NCI-H1048 (cell line): ENCODE measurements at places on chromosomes 12 and 14.

DNA sequence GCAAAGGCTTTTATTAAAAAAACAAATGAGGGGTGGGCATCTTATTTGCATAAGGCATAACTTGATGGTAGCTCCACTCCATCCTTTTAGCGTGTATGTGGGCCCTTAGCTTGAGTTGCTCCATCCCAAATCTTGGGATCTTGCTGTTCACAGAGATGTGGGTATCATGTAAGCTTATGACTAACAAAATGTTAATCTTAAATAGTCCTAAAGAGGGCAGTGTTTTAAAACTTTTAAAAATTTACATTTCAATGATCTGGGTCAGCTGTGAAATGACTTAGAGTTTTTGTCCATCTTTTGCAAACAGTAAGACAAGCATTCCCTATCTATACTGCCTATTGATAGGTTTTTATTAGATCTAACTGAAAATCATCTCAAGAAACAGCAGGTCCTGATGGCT, 86.0 kb downstream of the SLCO1A2 start:
- no peak for DNase-seq

- DNase-seq = no peak
Observed at GRCh38 chr14:68637106-68638021, 155.5 kb downstream of the ZFP36L1 start.

GRCh38 chr12:124876171-124876570, 12.5 kb upstream of the SCARB1 start:
- no peak for DNase-seq

DNA sequence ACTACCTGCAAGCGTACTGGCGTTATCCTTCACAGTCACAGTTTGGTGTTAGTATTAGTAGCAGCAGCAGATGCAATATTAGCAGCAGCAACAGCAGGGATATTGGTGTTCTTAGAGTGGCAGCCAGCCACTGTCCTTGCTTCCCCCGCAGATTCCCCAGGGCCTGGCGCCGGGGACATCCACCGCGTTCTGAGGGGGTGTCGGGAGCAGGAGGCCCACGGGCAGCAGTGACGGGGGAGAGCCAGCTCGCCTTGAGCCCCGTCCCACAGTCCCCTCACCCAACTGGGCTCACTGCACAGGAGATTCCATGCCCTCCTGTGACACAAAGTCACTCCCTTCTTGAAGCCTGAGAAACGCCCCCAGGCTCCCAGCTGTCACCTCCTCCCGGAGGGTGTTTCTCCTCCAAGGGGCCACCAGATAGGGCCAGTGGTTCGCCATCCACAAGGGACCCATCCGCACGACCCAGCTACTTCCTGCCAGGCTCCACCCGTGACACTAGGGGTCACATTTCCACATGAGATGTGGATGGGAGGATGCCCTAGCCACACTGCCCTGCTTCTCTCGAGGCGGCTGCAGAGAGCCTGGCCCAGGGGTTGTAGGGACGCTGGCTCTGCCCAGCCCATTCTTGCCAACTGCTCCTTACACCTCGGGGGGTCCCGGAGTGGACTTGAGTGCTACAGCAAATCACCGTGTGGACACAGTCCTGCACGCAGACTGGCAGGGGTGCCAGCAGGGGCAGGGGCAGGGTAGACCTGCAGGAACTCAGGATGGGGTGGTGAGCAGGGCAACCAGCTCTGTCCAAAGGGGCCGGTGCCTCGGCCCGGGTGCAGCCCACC, 123.1 kb downstream of the PIWIL1 start:
- DNase-seq = no peak

DNA sequence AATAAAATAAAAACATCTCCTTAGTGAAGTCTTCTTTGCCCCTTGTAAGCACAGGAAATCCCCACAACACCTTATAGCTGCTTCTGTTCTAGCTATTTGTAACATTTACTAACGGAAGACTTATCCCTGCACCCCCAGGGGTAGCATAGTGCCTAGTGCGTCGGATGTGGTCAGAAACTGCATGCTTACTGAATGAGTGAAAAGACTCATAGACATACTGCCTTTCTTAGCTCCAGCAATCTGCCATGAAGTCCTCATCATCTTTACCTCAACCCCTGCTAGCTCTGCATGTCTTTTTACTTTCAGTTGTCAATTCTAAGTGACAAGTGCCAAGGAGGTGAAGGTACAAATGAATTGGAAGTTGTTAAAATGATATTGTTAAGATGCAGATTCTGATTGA, 12.9 kb downstream of the RIOX1 start:
- no peak for DNase-seq

DNA sequence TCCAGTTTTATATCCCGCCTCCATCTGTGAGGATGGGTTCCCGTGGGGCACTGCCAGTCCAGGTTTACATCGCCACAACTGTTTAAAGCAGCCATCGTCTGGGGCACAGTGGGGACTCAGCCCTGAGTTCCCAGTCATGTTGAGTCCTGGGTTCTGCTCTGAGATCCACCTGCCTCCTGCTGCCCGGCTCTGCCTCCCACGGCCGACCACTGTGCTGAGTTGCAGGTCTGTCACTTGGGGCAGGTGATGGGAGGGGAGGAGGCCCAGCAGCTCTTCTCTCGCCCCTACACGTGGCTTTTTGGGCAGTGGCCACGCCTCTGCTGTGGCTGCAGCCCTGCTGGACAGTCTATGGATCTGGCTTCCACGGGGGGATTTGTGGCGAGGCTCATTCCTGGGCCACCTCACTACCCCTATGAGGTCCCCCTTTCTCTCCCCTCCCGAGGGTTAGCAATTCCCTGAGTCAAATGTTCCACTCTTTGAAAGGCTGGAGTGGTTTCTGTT, 143.0 kb downstream of the ADGRD1 start:
- no peak for DNase-seq

DNA sequence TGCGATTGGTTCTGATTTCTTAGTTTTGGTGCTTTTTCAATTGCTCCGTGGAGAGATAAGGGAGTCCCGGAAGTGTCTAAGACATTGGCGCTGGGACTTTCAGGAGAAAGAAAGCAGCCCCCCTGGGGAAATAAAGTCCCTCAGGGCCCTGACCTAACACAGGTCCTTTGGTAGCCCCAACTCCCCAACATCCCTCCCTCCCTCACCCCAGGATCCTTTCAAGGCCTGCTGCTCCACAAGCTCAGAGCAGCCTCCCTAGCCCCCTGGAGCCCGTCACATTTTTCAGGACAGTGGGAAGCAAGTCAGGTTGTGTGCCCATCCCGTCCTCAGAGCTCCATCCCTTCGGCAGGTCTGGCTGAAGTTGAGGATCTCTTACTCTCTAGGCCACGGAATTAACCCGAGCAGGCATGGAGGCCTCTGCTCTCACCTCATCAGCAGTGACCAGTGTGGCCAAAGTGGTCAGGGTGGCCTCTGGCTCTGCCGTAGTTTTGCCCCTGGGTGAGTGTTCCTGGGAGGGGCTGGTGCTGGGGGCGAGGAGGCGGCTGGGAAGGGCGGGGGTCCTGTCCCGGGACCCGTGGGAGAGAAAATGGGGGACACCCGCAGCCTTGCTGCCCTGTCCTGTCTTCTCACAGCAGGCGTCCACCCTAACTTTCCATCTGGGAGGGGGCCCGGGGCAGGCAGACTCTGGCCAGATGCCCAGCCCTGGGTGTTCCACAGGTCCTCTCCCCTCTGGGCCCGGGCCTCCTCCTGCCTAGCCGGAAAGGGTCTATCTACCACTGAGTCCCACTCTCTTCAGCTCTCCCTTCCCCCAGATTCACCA, 950 bp downstream of the IFI27 start:
- DNase-seq = no peak

GRCh38 chr12:49413796-49414195, 46.5 kb downstream of the SPATS2 start:
- no peak for DNase-seq

DNA sequence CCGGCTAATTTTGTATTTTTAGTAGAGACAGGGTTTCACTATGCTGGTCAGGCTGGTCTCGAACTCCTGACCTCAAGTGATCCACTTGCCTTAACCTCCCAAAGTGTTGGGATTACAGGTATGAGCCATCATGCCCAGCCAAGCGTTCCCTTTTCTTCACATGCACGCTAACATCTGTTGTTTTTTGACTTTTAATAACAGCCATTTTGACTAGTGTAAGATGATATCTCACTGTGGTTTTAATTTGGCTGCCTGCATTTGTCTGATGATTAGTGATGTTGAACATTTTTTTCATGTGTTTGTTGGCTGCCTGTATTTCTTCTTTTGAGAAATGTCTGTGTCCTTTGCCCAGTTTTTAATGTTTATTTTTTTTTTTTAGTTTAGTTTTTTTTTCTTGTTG, 10.2 kb upstream of the YARS2 start:
- DNase-seq = no peak

- DNase-seq = no peak
Observed at GRCh38 chr14:61288228-61288627, 7.1 kb upstream of the TMEM30B start.

GRCh38 chr14:95208598-95208997, 51.3 kb upstream of the DICER1 start:
- DNase-seq = no peak

GRCh38 chr12:66537876-66538275, 141.0 kb downstream of the GRIP1 start:
- DNase-seq = no peak

DNA sequence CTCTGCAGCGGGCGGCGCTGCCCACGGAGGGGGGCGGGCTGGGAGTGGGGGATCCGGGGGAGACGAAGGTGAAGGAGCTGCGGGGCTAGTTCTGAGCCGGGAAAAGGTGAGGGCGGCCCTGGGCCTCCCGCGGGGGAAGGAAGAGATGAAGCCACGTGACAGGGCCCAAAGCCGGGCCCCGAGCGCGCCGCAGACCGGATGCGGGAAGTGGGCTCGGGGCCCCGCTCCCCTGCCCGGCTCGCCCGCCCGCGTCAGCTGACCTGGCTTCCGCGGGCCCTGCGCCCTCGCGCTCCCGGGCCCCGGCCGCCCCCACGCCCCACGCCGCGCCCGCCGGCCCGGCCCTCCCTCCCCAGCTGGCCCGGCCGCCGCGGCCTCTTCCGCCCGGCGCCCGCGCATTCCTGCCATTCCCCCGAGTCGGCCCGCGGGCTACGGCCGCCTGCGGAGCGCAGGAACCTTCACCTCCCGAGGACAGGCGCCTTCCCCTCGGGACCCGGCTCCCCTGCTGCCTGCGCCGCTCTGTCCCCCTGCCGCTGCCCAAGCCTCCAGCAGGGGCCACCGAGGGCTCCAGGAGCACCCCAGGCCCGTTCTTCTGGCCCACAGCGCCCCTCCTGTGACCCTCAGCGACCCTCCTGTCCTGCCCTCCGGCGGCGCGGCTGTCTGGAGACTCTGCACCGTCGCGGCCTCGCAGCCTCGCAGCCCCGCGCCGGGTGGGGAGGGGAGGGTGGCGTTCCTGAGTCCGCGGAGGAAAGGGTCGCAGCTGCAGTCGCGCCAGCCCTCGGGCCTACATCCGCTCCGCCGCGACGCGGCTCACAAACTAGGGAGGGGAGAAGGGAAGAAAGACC, 20.4 kb downstream of the NINJ2 start:
- DNase-seq = no peak

GRCh38 chr12:92076101-92076500, 69.5 kb downstream of the BTG1 start:
- no peak for DNase-seq

DNA sequence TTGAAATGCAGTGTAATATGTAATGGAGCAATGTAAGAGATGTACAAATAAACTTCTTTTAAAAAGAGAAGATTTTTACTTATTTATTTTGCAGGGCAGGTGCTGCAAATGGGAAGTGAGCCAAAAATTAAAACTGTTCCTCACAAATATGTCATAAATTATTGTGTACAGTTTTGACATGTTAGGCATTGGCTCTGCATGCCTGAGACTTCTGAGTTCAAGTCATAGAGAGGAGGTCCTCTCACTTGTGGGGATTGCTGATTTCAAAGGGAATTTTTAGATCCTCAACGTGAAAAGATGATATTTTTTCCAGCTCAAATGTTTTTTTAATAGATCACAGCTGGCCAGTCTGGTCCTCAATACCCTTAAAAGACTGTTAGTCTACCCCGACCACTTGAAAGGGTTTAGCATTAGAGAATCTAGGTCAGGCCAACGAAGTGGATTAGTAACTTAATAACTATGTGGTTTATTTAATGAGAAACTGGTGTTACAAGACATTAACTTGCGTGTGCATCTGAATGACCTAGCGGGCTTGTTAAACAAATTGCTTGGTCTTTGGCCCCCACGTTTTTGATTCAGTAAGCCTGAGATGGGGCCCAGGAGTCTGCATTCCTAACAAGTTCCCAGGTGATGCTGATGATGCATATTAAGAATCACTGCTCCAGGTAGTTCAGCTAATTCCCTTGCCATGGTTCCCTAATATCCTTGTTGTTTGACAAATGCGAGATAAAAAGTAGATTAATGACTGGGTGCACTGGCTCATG, 30.9 kb upstream of the WDR89 start:
- no peak for DNase-seq

- DNase-seq = no peak
Observed at GRCh38 chr14:93015064-93015463, 92.1 kb downstream of the CHGA start.

GRCh38 chr14:88488081-88488480, 66.7 kb downstream of the PTPN21 start:
- DNase-seq = no peak

GRCh38 chr12:40313928-40314327, 89.1 kb downstream of the LRRK2 start:
- no peak for DNase-seq

- no peak for DNase-seq
Observed at GRCh38 chr12:127509066-127509778, 757.7 kb upstream of the TMEM132C start.

DNA sequence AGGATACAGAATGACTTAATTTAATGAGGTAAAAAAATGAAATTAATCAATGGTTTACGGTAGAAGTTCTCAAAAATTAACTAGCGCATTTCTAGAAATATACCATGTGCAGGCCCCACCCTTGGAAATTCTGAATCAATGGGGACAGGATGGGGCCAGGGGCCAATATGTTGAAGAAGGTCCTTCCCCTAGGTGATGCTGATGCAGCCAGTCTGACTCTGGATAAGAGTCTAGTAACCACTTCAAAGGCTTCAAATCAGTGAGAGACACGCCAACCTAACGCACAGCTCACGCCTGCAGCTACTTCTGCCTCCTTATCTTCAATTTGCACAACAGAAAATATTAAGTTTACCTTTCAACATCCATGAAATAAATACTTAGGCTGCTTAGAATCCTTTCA, 14.9 kb downstream of the GIT2 start:
- no peak for DNase-seq

DNA sequence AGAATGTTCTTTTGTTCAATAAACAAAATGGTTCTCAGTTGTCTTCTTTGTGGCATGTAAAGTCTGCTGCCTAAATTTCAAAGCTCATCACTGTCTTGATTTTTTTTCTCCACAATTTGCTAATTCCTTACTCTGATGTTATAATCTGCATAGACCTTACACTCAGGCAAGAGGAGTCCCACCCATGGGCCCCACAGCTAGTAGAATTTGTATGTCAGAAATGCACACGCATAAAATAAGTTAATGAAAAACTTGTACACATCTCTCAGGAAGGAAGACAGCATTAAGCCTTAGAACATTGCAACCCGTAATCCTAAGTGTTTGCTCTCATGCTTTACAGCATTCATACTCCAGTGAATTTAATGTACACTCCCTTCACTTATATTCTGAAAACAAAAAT, 280.8 kb downstream of the ATXN7L3B start:
- no peak for DNase-seq

DNA sequence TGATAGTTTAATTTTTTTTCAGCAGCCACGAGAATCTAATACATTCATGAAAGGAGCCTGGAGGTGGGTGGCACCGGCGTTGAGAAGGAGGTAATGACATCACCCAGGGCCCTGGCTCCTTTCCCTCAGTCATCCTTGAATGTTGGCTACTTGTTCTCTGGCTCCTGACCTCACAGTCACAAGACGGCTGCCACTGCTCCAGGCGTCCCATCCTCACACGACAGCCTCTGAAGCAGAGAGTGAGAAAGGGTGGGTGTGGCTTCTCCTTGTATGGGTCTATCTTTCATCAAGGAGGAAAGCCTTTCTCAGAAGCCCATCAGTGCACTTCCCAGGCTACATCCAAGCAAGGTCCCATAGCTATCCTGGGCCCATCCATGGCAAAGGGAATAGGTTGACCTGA, 207.6 kb upstream of the C14orf180 start:
- no peak for DNase-seq
